ENCODE measurements at places on chromosomes 6 and 20.

DNA sequence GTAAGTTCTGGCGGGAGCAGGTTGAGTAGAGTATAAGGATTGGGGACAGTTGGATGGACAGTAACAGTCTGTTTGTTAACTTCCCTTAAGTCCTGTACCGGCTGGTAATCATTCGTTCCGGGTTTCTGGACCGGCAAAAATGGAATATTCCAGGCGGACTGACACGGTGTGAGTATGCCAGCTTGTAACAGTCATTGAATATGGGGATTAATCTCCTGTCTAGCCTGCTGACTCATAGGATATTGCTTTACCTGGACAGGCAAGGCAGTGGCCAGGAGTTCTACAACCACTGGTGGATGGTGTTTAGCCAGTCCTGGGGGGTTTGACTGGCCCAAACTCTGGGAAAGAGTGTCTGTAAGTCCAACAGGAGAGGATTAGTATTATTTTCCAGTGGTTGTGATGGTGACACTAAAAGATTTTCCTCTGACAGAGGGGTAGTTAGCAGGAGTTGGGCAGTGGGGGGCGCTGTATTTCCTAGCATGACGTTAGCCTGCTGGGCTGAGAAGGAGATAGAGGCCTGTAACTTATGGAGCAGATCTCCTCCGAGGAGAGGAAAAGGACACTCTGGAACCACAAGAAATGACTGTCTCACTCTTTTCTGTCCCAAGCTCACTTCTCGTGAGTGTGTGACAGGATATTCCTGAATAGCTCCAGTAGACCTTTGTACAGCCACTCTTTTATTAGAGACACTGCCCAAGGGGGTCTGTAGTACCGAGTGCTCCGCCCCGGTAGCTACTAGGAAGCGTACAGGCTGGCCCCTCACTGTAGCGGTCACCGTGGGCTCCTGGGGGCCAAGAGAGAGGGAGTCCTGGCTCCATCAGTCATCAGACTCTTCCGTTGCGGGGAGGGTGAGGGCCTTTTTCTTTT is 152.2 kb downstream of the TRIM27 start:
- peaks cover 12% of the 10 kb centered on the region for H3K4me1 ChIP-seq
- peaks cover 4% of the 10 kb centered on the region for H3K36me3 ChIP-seq
- no peak overlapping the region for H3K4me3 ChIP-seq
- no peak for DNase-seq

DNA sequence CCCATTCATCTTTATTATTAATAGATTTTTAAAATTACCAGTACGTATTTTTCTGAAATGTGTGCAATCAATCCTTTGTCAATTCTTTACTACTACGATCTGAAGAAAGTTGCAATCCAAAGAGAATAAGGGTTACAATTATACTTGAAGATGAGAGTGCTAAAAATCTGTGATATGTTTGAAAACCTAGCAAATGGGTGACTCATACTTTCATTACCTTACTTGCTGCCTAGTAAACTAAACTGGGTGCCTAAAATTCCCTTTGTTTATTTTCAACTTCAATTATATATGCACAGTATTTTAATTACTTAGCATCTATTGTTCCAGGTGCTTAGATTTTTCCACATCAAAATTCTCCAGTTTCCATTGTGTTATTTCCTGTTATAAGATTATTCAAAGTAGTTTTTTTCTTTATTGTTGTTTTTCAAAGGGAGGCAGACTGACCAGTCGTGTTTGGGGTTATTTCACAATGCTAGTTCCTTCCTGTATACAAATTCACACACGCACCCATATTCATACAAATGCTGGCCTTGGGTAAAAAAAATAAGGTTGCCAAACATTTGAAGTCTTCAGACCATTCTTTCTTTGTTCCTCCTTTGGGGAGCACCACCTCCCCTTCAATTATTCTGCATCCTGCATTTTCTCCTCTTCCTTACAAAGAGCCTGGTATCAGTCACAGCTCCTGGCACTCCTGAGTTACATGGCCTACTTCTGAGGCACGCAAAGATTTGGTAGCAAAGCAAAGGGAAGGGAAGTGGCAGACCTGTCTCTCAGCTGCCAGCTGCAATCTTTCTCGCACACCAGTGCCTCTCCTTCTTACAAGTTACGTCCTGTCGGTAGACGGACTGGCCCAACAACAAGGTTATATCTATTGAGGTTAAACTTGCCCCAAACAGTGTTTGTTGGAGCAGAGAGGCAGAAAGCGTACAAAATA is 16.2 kb upstream of the FAM135A start:
- H3K36me3 ChIP-seq = no peaks in the 10 kb centered on the region
- peaks cover 4% of the 10 kb centered on the region for H3K27me3 ChIP-seq
- H3K4me1 ChIP-seq = peaks cover 4% of the 10 kb centered on the region
- no peak overlapping the region for H3K4me3 ChIP-seq
- no peak for DNase-seq
- H3K27ac ChIP-seq = no peak overlapping the region

DNA sequence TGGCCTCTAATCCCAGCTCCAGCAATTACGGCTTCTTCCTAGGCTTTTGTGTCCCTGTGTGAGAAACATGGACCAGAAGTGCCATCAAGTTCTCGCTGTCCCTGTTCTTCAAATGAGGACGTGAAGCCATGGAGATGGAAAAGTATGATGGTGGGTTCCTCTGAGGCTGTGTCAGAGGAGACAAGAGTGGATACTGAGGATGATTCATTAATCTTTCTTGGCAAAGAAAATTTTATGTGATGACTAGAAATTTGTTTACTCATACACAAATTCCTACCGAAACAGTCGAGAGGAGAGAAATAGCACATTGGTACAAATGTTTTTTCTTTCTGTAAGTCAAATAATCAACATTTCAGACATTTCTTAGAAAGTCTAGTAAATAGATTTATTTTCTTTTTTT is 35.0 kb upstream of the PNRC1 start:
- DNase-seq = no peak
- H3K36me3 ChIP-seq = no peaks in the 10 kb centered on the region
- no peaks in the 10 kb centered on the region for H3K27me3 ChIP-seq
- peaks cover 28% of the 10 kb centered on the region for H3K4me1 ChIP-seq

DNA sequence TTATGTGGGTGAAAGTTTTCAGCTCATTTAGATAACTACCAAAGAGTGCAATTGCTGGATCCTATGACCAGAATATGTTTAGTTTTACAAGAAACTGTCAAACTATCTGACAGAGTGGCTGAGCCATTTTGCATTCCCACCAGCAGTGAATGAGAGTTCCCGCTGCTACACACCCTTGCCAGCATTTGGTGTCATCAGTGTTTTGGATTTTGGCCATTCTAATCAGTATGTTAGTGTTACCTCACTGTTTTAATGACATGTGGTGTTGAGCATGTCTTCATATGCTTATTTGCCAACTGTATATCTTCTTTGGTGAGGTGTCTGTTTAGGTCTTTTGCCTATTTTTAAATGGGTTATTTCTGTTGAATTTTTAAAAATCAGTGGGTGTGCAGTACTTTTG is 120.9 kb downstream of the CFAP61 start:
- DNase-seq = no peak
- H3K4me1 ChIP-seq = no peaks in the 10 kb centered on the region
- no peaks in the 10 kb centered on the region for H3K27me3 ChIP-seq
- H3K27ac ChIP-seq = no peak overlapping the region
- no peaks in the 10 kb centered on the region for H3K36me3 ChIP-seq

DNA sequence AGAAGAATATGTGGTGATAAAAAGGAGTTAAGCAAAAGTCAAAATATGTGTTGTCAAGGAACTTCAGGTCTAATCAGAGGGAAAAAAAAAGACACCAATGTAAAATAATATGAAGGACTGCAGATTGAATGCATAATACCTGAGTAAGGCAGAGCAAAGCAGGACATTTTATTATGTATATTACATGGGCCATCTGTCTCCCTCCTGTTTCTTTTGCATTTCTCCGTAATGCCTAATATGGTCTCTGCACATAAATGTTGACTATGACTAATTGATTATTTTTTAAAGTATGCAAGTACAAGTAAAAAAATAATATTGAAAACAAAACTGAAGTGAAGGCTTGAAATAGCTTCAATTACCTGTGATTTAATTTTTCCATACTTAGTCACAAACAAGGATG is 384.7 kb upstream of the MAN1A1 start:
- no peaks in the 10 kb centered on the region for H3K36me3 ChIP-seq
- peaks cover 6% of the 10 kb centered on the region for H3K27me3 ChIP-seq
- no peak for DNase-seq
- no peak overlapping the region for H3K4me3 ChIP-seq
- peaks cover 4% of the 10 kb centered on the region for H3K4me1 ChIP-seq

DNA sequence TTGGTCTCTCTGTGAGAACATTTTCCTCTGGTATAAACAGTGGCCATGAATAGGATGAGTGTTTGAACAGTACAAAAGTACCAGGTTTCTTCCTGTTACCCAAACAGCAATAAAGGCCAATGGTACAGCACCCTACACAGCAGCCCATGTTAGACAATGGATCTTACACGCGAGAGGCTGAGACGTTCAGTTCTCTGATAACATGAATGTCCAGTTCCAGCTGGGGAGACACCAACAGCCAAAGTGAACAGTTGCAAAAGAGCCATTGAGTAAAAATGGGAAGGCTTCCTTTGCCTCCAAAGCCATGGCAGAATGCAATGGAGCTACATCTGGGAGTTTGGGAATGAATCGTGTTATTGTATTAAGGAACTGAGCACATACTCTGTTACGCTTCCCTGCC is 246.8 kb upstream of the SGK1 start:
- no peak for DNase-seq
- H3K36me3 ChIP-seq = no peaks in the 10 kb centered on the region
- H3K4me1 ChIP-seq = no peaks in the 10 kb centered on the region
- no peak overlapping the region for H3K4me3 ChIP-seq

DNA sequence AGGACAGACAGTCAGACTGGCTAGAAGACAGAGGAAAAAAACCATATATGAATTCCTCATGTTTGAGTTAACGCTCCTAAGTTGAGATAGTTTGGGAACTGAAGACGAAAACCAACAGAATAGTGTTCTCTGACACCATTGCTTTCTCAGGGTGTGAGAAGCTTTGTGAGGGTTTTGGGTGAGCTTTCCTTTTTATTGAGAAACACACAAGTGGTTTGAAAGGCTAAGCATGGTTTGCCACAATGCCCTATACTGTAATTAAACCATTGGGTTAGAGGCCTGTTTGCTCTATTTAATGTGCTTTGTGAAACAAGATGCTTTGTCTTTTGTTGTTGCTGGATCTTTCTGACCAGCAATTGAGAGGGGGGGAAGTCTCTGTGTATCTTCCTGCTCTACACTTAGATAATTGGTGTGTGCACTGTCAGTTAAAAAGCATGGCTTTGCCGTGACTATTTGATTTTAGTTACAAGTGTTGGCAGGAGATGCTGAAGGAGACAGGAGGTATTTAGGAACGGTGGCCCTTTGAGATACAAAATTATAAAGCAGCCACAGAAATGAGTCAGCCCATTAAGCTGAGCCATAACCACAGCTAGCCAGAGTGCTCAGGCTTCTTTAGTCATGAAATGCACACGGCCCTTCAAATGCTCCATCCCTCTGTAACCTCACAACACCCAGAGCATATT is 273.0 kb upstream of the PREP start:
- no peak overlapping the region for H3K27ac ChIP-seq
- no peaks in the 10 kb centered on the region for H3K27me3 ChIP-seq
- no peaks in the 10 kb centered on the region for H3K4me1 ChIP-seq
- no peaks in the 10 kb centered on the region for H3K36me3 ChIP-seq
- no peak overlapping the region for H3K4me3 ChIP-seq

DNA sequence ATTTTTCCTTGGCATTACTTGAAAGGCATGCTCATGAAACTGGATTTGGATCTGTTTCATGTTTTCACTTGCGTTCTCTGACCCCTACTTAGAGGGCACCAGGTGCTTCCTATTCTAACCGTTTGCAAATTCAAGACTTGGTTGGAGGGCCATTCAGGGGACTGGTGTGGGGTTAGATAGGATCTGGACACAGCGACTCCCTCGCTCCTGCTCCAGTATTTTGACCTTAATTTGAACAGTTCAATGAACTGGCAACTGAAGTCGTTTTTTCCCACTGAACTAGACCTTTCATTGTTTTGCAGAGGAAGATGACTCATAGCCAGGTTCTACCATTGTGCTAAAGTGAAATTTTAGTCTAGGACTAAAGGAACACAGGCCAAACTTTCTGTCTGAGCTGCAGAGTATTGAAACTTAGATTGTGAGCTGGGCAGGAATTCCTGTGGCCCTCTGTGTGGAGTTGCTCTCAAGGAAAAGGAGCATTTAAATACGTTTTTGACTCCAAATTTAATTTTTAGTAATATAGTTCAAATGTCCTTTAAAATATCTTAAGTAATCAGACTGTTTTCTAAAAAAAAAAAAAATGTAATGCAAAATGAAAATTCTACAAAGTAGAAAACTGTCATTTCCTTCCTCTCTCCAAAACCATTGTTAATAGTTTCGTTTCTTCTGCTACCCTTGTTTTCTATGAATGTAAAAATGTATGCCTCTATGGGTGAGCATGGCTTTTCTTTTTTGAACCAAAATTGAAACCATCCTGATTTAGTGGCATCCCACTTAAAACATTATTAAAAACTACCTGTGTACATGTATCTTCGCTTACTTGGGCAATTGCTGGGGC is 64.8 kb downstream of the UTRN start:
- no peaks in the 10 kb centered on the region for H3K27me3 ChIP-seq
- no peak for DNase-seq
- no peak overlapping the region for H3K4me3 ChIP-seq
- peaks cover 20% of the 10 kb centered on the region for H3K4me1 ChIP-seq
- H3K36me3 ChIP-seq = peaks cover 4% of the 10 kb centered on the region

GRCh38 chr6:110529355-110529754 is 52.9 kb upstream of the SLC22A16 start:
- DNase-seq = no peak
- H3K27ac ChIP-seq = no peak overlapping the region
- no peaks in the 10 kb centered on the region for H3K36me3 ChIP-seq
- H3K4me3 ChIP-seq = no peak overlapping the region
- no peaks in the 10 kb centered on the region for H3K27me3 ChIP-seq

GRCh38 chr6:80725156-80725930 is 618.9 kb downstream of the BCKDHB start:
- no peak for DNase-seq
- peaks cover 3% of the 10 kb centered on the region for H3K4me1 ChIP-seq
- no peak overlapping the region for H3K4me3 ChIP-seq

GRCh38 chr6:91715171-91715805 is 1128.4 kb upstream of the MAP3K7 start:
- H3K4me1 ChIP-seq = no peaks in the 10 kb centered on the region
- H3K36me3 ChIP-seq = no peaks in the 10 kb centered on the region
- no peak for DNase-seq
- H3K4me3 ChIP-seq = no peak overlapping the region
- peaks cover 9% of the 10 kb centered on the region for H3K27me3 ChIP-seq

DNA sequence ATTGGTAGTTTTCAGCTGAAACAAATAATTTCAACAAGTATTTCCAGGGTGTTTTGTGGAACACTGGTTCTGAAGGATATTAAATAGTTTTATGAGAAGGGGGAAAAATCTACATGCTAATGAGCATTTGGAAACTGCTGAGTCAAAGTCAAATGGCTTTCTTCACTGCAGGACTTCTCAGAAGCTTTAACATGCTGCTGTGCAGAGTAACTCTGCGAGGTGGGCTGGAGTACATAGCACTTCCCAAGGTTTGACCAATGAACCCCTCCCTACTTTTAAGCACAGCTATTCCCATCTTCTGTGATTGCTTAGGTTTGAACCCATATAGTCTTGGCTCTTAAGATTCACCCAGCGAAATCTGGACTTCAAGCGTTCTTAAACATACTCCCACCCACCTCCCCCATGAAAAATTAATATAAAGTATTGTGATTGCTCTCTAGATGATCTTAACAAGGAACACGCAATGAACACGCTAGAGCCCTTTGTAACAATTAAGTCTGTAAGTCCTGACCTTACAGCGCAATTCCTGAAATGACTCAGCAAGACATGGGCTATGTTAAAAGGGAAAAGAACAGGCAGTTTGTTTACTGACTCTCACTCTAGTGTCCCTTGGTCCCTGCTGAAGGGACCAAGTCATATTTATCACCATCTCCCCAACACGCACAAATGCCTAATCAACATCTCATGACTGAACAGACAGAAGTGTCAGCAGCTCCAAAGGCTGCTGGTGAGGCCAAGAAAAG is 105.2 kb downstream of the NFATC2 start:
- peaks cover 5% of the 10 kb centered on the region for H3K4me1 ChIP-seq
- H3K4me3 ChIP-seq = no peak overlapping the region
- DNase-seq = no peak

Data from type B pancreatic cell (in vitro differentiated cells).